Mammary epithelial cell (primary cell): ENCODE measurements at places on chromosomes 11 and 22. TPM values are rescaled to one million over a fixed set of nuclear protein-coding genes. Genes with fewer than 3 reads are reported as not detected.
A peak's percentile ranks its signal among the peaks of the same experiment; 100 is the strongest.

DNA sequence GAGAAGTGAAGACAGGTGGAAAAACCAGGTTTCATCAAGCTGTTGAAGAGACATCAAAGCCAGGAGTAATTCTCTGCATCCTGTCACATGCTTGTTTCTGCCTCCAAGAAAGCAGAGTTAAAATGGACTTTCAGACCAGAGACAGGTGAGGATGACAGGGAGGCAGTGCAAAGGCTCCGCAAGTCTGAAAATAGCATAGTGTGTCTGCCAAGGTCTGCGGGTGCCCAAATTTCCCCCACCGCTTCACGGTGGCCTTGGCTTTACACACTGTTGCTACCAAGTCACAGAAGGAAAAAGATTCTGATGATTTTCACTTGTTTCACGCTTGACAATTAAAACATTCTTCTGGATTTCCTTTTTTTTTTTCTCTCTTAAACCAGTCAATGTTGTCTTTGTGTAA lies 44.2 kb downstream of the SNX19 start:
- no peak for DNase-seq

- peak; percentile 66 for DNase-seq
Measured at GRCh38 chr11:112881461-112881860, 79.8 kb upstream of the NCAM1 start.

ENTHD1 gene
- not detected for polyA plus RNA-seq

GRCh38 chr22:30185129-30185528 lies 61.4 kb downstream of the LIF start:
- no peak for DNase-seq

DNA sequence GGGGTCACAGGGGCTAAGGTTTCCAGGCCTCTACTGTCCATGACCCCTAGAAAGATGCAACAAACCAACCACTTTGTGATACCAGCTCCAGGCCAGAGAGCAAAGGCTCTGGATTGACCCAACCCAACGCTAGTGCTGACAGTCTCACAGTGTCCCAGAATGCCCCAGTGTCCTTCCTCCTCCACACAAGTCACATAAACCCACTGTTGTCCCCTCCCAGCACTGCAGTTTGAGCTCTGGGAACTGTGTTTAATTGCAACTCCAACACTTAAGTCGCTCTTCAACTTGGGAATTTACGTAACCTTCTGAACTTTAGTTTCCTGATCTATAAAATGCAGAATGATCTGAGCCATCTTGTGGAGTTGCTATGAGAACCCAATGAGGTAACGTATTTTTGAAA lies 47.5 kb downstream of the PC start:
- DNase-seq = no peak

- DNase-seq = no peak
Measured at GRCh38 chr11:1150769-1151365, 6.9 kb upstream of the MUC5AC start.

DNA sequence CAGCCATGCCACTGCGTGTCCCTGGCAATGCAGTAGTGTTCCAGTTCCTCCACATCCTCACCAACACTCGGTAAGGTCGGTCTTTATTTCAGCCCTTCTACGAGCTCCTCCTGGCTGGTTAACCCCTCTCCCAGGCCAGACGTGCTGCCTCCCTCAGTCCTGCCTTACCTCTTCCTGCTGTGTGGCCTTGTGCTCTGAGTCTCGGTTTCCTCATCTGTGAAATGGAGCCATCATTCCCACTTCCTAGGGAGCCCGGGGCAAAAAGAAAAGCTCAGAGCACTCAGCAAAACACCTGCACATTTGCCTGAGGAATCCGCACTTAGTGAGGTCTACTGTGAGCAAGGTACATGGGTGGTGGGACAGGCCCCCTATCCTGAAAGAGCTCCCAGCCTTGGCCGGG lies 9.8 kb downstream of the TP53I11 start:
- DNase-seq = no peak

DNA sequence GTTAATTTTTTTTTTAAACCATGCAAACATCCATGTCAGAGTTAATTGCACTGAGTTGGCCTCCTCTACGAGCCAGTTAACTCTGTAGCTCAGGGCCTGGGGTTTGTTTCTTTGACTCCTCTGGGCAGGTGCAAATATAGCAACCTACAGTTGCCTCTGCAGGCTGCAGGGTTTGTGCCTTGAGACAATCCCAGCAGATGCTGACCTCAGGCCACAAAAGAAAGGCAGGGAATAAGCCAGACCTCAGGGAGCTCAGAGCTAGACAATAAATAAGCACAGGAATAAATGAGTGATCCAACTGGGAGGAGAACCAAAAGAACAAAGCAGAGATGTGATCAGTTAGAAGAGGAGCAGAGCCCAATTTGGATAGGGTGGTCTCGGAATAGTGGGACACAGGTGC lies 390.8 kb downstream of the SHANK2 start:
- no peak for DNase-seq

- DNase-seq = no peak
Measured at GRCh38 chr11:85809863-85810262, 1.1 kb downstream of the SYTL2 start.

MFRP gene
- polyA plus RNA-seq = not detected

DNA sequence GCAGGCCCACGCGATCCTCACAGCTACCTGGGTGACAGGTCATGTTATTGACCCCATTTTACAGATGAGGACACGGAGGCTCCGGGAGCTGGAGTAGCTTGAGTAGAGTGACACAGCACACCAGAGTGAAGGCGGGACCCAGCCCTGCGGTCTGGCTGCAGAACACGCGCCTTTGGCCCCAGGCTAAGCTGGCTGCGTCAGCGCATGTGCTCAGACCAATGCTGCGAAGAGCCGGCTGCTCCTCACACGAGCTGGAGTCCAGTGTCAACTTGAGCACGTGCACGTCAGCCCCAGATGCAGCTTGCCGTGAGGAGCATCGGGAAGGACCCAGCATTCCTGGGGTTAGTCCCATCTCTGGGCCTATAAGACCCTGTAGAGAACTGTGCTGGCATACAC lies 49.9 kb downstream of the SCUBE1 start:
- no peak for DNase-seq

GRCh38 chr11:21897752-21898151 lies 295.1 kb upstream of the ANO5 start:
- DNase-seq = no peak

DNA sequence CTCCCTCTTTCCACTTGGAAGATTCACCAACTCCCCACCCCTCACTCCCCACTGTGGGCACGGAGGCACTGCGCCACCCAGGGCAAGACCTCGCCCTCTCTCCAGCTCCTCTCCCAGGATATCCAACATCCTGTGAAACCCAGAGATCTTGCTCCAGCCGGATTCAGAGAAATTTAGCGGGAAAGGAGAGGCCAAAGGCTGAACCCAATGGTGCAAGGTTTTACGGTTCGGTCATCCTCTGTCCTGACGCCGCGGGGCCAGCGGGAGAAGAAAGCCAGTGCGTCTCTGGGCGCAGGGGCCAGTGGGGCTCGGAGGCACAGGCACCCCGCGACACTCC lies 397 bp upstream of the CD44 start:
- DNase-seq = no peak

ARCN1 gene
- 181 TPM for polyA plus RNA-seq

- no peak for DNase-seq
Measured at GRCh38 chr11:16778876-16779275, 40.4 kb downstream of the C11orf58 start.

CARD10 gene
- polyA plus RNA-seq = 71.0 TPM

DNA sequence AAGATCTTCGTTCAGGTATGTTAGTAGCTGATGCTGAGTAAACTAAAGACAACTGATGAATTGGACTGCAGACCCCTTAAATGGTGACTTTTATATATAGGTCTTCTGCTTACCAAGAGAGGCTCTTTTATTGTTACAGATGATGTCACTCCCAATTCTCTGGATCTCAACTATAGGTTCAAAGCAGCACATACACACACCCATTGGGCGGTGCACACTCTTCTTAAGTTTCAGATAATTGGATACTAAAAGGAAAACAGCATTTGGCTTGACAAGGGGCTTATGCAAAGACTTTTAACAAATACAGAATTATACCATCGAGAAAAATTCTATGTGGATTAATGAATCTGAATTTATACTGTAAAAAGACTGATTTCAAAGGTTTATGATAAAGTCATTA lies at the start of gene PTH:
TSS of gene PTH (minus strand) at position 69 of the 400 bp plus-strand sequence. CDS start 3,142 bp downstream, outside the sequence.
- DNase-seq = no peak

DNA sequence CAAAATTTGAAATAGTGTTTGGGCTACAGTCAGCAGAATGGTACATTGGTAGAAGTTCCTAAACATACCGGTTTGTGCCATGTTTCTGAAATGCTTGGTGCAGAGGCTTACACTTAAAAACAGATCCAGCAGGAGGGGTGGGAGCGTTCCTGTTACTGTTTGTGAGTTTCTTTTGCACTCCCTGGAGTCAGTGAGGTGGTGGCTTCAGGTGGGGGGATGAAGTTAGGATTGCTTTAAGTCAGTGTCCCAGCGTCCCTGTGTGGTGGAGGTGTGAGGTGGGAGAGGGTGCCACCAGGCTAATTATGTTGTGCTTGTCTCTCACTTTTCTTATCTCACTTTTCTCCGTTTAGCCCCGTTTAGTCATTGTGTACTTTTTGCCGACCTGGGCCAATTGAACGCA lies 9.7 kb downstream of the TNRC6B start:
- DNase-seq = no peak

CASP1 gene
- 30.2 TPM for polyA plus RNA-seq

RIMBP3C gene
- polyA plus RNA-seq = 0.03 TPM
